ENCODE measurements at places on chromosomes 4 and X.

- DNase-seq = no peak
These were observed 509.5 kb upstream of the ATOH1 start for GRCh38 chr4:93319041-93319440.

DNA sequence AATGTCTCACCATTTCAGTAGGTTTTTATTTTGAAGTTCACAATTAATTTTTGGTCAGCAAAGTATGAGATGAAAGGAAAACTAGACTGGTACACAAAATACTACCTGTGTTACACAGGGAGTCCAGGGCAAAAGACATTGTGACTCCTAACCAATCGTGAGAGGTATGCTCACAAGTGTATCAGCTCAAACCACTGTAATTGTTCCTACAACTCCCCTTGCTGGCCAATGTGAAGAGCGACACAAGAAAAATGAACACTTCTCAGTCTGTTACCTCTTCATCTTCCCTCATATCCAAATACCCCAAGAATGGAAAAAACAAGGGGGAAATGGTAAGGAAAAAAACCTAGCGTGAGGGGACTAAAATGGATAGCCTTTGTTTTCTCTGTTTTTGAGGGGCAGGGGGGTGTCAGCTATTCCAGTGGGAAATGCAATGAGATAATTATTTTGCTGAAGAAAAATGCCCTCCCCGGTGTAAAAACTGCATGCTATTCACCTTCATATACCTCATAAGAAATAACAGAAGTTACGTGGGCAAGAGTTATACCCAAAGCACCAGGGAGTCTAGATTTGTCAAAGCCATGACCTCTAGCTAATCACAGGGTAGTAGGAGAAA lies 30.6 kb upstream of the NSUN7 start:
- DNase-seq = peak; percentile 40

GRCh38 chr4:127623797-127624083 lies 9.0 kb upstream of the INTU start:
- no peak for DNase-seq

GRCh38 chrX:50081282-50081889 lies 119.4 kb downstream of the AKAP4 start:
- DNase-seq = no peak

- no peak for DNase-seq
These were observed 21.9 kb downstream of the SH3BP2 start for GRCh38 chr4:2814627-2815270.

DNA sequence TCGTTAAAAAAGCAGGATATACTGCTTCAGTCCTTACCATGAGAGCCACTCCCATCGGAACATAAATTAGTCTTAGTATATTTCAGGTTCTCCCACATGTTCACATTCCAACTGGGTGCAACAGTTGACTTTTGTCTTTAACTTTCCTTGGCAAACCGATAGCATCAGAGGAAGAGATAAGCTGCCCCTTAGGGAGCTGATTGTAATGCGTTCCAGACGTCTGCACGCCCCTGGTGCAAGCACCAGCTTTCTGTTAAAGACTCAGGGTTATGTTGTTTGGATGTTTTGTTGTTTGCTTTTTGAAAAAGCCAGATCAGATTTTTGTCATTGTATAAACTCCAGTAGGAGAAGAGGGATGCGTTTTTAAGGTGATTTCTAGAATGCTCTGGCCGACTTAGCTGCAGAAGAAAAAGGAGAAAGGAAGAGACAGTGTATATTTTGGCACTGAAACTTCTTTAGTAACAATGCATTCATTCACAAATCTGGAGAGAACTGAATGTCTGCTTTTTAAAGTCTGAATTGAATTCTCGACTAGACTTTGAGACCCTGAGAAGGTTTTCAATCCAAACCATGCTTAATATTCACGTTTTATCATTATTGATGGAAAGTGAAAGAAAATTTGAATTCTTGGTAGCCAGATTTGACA lies 160.9 kb downstream of the CBR4 start:
- no peak for DNase-seq

DNA sequence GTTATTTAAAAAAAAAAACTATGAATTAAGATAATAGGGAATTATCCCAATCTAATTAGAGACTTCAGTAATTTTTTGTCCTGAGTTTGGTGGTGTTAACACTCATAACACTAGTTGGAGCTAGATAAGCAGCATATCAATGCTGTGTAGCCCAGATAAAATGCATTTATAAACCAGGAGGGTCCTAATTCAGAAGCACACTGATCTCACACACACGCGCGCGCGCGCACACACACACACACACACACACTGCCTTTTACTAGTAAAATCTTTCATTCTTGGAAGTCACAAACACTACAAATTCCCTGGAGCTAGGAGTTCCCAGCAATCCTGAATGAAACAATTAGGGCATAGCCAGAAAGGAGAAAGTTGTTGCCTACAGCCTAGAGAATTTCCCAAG lies 3.2 kb downstream of the UNC5C start:
- DNase-seq = no peak

DNA sequence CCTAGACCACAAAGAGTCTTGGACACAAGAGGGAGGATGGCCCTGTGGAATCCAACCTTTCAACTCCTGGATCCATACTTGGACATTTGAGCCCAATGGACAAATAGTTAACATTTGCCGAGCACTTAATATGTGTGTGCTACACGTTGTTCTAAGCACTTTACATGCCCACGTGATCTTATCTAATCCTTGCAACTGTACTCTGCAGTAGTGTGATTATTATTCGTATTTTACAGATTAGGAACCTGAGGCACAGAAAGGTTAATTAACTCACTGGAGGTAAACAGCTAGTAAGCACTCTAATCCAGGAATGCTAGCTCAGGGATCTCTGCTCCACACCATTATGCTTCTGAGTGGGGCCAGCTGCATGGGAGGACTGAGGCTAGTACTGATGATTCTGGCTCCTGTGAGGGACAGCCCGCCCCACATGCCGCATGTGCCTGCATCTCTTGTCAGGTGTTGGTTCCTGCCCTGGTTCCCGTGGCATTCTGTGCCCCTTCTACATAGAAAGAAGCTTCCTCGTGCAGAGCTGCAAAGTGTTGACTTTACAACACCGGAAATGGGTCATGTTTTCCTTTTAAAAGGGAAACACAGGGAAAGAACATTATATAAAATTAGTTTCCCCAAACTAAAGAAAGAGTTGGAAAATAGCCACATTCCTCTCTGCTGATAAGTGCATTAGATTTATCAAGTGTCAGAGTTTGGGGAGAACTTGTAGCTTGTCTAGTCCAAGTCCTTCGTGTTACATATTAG lies 34.8 kb downstream of the PLAC1 start:
- no peak for DNase-seq

DNA sequence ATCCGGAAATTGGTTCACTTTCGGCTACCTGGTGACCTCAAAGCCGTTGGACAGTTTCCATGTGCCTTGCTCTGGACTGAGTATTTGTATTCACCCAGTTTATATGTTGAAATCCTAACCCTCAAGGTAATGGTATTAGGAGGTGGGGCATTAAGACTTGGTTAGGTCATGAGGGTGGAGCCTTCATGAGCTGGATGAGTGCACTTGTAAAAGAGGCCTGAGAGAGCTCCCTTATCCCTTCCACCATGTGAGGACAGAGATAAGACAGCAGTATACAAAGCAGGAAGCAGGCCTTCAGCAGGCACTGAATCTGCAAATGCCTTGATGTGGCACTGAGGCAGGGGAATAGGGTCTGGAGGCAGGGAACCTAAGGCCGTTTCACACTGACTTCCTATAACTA lies 5.3 kb upstream of the OPHN1 start:
- no peak for DNase-seq

DNA sequence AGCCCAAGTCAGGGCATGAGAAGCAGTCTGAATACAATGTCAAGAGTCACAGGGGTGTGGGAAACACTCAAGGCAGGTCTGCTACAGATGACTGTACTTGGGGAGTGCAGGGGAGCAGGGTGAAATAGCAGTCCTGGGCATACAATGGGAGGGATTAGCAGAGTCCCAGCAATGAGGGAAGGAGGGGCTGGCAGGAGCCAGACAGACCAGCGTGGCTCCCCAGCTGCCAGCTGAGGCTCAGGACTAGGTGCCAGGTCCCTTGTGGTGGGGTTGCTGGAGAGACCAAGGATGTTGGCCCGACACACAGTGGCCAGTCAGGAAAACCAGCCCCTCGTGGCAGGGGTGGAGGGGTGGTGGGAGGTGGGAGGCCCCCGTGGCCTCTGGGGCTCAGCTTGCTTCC lies 86.6 kb downstream of the RTL5 start:
- no peak for DNase-seq

- no peak for DNase-seq
These were observed 63.5 kb upstream of the MAOA start for GRCh38 chrX:43592597-43592996.

GRCh38 chrX:18931972-18932371 lies 51.9 kb downstream of the PHKA2 start:
- DNase-seq = no peak

- no peak for DNase-seq
These were observed 126.8 kb upstream of the UNC5C start for GRCh38 chr4:95675623-95676022.

DNA sequence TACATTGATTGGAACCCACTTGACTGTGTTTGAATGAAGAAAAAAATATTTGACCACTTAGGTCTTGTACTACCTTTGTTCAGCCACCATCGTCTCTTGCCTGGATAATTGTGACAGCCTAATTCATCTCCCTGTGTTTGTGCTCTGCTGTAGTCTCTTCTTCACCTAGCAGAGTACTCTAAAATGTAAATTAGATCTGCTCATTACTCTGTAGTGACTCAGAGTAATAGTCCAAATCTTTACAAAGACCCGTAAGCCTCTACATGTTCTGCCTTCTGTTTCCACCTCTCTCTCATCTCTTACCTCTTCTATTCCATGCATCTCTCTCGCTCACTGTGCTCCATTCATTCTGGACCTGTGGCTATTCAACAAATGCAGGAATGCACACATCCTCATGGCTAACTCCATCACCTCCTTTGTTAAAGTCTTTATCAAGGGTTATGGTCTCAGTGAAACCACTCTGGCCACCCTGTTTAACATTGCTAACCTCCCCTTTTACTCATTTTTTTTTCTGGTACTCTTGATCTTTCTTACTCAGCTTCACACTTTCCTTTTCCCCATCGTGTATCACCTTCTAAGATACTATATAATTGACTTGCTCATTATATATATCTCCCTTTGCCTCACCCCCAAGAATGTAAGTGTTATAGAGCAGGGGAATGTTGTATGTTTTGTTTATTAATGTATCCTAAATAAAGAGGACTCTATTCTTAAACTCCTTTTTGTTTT lies 98.4 kb downstream of the STIM2 start:
- DNase-seq = no peak

DNA sequence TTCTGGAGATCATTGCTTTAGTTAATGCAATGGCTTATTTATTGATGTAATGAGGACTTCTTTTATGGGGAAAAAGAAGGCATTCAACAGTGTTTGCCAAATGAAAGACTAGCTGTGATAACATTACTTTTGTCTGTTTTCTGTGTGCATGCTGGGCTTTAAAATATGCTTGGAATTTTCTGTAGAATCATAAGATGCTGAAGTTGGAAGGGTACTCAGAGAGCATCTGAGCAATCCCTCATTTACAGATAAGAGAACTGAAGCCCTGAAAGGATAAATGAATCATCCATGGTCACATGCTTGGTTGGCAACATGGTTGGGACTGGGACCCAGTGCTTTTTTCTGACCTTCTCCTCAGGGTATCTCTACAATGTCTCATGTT lies 31.4 kb upstream of the PITX2 start:
- no peak for DNase-seq

DNA sequence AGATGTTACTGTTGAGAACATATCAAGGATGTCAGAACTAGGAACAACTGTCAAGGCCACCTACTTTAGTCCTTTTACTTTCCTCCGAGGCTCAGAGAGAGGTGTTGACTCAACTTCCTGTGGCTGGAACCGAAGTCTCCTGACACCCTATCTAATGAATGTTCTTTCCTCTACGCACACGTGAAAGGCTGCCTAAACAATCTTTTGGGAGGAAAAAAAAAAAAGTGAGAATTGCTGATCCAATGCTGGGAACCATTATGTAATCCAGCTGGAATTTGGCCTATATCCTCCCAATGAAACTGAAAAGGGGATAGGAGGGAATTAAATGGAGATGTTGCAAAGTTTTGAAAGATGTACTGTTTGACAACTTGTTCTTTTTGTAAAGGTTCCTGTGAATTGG lies 8.3 kb upstream of the MAP7D3 start:
- no peak for DNase-seq

- DNase-seq = peak; percentile 31
These were observed 85.7 kb upstream of the EXOC1L start for GRCh38 chr4:55733932-55734331.

GRCh38 chr4:53684136-53685130 lies 93.1 kb upstream of the LNX1 start:
- DNase-seq = no peak

- no peak for DNase-seq
These were observed 54.9 kb upstream of the LGI2 start for GRCh38 chr4:25085671-25086070.

DNA sequence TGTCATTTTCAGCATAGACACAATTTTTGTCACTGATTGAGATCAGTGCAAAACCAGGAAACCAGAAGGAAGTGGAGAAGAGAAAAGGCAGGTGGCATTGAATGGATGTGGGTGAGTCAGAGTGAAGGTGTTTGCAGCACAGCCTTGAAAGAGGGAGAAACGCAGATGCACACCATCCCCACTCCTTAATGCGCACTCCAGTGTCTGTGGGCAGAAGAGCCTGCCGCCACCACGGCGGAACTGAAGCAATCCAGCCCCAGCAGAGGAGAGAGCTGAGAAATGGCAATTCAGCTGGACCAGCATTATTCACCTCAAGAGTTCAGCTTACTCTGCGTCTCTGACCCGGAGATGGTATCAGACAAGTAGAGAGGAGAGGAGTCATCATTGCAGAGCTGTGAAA lies 393.1 kb upstream of the FRG1 start:
- DNase-seq = no peak

DNA sequence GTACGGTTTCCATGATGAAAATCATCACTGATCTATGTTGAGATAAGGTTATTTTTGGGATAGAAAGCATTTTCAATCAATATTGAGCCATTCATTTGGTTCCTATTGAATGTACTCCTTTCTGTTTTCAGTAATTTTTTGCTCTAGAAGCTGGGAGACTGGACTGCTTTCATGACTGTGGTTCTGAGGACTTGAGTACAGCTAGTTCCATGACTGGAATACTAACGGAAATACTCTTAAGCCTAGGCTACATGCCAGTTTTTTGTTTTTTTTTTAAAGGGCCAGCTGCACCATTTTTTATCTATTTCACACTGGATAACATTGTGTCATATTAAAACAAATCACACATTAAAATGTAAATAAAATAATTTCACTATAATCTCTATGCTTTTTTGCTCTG lies 16.7 kb downstream of the PRR32 start:
- no peak for DNase-seq

DNA sequence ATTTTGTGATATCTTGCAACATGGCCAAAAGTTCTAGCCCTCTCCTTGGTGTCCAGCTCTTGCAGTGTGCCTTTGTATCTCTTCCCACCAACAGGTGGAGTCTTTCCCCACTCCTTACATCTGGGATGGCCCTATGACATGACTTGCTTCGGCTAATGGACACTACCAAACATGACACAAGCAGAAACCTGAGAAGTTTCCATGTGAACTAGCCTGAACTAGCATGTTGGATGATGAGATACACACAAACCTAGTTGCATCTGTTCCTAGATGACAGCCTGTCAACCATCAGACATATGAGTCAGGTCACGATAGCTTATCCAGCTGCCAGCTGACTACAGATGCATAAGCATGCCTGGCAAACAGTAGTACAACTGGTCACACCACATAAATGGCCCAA lies 207.5 kb upstream of the FTHL17 start:
- no peak for DNase-seq
